HEK293T (cell line): ENCODE measurements at places on chromosomes 11 and 22.

DNA sequence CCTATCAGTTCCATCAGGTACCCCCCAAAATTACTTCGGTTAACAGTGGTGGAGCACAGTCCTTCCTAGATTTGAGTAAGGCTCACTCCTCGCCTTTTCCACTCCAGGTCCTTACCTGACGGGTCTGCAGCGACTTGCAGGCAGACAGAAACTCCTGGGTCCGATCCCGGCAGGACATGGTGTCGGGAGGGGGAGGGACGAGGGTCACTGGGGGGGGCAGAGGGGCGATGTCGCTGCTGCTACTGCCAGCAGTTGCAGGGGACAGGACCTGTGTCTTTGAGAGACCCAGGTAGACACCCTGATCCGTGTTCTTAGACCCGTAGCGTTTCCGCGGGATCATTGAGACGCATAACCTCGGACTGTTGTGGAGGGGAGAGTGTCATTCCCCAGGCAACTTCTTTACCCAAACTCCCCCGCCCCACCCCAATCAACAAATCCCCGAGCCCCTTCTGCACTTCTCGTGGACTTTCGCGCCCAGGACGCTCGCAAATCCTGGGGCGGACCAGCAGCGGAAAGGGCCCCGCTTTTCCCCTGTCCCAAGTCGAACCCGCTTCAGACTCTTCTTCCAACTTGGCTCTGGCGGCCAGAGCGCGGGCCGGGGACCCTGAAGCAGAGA, 839 bp downstream of the STX5 start:
- DNase-seq = peak; percentile 50

DNA sequence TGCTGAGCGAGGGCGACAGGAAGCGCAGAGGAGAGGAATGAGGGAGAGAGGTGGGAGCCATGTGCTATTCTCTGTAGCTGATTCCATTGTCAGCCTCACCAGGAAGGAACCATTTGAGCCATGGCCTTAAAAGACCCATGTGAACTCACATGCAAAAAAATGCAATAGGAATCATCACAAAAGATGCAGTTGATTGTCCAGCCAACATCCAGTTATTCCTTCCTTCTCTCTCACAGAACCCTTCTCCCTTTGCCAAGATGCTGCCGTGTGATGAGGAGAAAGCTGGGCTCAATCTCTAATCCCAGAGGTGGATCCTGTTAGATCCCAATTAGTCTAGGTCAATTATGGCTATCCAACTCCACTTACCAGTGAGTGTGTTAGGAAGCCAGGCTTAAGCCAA, 58.2 kb upstream of the RRAS2 start:
- no peak for DNase-seq

DNA sequence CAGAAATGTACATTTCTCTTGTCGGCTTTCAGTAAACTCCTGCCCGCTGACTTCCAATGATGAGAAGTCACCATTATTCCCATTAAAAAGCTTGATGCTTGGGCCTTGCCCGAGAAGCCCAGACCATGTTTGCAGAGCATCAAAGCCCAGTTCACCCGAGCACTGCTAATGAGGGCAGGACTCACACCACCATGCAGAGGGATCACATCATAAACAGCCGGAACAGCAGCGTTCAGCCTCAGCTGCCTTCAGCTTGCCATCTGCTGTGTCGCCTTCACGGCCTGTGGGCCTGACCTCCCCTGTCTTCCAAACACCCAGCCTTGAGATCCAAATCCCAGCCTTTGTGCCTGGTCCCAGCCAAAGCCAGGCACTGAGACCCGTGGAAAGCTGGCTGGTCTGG, 105.4 kb upstream of the CSNK2A3 start:
- DNase-seq = no peak

GRCh38 chr11:130436171-130436570, 7.8 kb upstream of the ADAMTS8 start:
- DNase-seq = no peak

- no peak for DNase-seq
These were observed 55.1 kb downstream of the KIAA1671 start for GRCh38 chr22:25007444-25008106.

DNA sequence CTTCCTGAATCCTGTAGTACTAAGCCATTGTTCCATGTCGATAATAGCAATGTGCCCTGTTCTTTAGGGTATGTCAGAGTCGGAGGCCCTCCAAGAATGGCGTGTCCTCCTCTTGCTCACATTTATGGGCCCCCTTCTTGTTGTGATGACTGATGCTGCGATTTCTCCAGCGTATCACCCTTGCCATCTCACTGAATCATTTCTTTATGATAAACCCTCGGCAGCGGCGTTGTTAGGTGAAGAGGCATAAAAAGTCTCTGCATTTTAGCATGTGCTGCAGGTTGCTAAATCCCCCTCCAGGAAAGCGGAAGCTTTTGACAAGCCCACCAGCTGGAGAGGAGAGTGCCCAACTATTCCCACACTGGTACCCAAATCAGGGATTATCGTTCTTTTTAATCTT, 1045.3 kb downstream of the BRD1 start:
- DNase-seq = no peak

GRCh38 chr11:77400775-77401449, 73.0 kb downstream of the PAK1 start:
- no peak for DNase-seq

DNA sequence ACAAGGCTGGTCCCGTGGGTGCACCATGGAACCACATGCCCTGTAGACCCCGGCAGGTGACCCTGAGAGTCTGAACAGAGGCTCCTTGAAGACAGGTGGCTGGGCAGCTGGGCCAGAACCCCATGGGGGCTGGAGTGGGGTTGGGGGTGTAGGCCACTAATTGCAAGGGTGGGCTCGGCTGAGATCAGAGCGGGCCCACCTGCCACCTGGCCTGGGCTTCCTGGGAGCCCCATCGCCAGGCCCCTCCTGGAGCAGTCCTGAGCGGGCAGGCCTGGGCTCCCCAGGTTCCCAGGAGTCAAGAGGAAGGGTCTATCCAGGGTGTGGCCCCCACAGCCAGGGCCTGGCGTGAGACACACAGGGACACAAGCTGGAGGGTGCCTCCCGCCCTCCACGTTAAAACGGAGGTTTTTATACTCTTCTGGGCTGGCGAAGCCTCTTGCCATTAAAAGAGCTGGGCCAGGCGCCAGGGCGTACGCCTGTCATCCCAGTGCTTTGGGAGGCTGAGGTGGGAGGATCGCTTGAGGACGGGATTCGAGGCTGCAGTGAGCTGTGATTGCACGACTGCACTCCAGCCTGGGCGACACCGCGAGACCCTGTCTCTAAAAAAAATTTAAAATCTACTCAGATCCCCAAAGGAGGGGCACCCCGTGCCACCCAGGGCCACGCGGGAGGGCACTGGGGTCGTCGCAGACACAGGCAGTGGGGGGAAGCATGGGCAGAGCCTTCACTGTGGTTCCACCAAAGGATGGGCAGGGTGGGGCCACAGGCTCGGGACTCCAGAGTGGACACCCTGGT, 4.8 kb upstream of the TRABD start:
- DNase-seq = no peak

GRCh38 chr11:40987776-40988435, 471.5 kb downstream of the LRRC4C start:
- no peak for DNase-seq

DNA sequence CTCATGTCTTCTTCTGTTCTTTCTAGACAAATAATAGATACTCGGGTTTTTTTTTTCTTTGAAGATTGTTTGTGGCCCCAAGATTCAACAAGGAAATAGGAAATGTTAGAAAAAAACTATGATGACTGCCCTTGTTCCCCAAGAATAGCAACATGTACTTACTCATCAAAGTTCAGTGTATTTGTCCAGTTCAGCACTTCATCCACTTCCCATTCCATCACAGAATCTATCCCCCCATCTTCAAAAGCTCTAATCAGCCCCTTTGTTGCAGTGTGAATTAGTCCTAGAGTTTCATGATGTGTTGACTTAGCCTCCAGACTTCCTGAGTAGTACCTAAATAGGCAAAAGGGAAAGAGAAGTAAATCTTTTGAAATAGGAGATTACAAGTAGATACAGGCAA, 74.3 kb downstream of the C11orf65 start:
- no peak for DNase-seq

DNA sequence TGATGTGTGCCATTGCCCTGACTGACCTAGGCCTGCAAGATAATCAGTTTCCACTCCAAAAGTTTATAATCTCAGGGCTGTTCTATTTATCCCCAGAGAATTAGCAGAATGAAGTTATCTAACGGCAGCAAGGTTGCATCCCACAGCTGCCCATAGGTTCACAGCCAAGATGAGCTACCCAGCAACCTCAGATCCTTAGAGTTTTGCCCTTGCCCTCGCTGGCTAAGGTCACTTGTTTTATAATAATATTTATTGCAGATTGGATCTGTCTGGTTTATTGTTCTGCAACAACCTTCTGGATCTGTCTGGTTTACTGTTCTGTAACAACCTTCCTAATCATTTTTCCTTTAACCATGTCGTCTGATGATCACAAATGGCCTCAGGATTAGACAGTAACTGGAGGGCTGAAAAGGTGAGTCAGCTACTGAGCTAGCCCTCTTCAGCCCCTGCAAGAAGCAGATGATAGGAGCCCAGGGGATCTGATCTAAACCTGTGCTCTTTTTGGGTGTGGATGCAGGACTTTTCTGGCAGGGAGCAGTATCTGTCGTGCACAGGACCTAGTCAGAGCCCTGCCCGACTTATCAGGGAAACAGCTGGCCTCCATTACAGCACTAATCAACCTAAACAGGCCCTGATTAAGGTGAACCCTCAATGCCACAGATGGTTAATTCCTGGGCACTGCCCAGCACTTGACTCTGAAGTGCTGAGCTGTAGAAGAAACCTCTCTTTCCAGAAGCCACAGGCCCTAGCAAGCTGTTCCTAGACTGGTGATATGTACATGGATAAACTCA, 642.9 kb upstream of the KIRREL3 start:
- no peak for DNase-seq

DNA sequence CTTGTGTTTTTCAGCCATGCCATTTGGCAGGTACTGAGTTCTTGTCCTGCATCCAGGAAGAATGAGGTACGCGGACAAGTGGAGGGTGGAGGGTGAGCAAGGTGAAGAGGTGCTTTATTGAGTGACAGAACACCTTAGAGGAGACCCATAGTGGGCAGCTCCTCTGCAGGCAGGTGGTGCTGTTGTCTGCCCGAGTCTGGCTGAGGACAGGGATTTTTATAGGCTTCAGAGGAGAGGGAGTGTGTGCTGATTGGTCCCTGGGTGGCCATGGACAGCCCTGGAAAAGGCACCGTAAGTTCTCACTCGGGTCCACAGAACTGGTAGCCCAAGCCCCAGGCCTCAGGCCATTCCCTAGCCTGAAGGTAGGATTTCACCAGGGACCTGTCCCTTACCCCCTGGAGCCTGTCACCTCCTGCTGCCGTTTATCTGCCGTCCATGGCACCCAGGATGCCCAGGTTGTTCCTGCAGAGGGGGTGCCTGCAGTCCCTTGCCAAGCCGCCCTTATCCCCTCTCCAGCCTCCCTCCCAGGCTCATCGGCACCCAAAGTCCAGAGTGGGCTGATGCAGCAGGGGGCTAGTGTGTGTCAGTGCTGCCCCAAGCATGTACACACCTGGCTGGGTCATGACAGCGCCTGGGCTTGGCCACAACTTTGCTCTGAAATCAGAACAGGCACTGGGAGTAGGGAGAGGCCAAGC, 213.6 kb downstream of the LRRC4C start:
- no peak for DNase-seq

- no peak for DNase-seq
These were observed 70.3 kb downstream of the KIRREL3 start for GRCh38 chr11:126930091-126930841.

- DNase-seq = no peak
These were observed 30.2 kb downstream of the HTR3B start for GRCh38 chr11:113934761-113935160.

GRCh38 chr11:96390488-96390792, 627 bp downstream of the JRKL start:
- peak; percentile 10 for DNase-seq

DNA sequence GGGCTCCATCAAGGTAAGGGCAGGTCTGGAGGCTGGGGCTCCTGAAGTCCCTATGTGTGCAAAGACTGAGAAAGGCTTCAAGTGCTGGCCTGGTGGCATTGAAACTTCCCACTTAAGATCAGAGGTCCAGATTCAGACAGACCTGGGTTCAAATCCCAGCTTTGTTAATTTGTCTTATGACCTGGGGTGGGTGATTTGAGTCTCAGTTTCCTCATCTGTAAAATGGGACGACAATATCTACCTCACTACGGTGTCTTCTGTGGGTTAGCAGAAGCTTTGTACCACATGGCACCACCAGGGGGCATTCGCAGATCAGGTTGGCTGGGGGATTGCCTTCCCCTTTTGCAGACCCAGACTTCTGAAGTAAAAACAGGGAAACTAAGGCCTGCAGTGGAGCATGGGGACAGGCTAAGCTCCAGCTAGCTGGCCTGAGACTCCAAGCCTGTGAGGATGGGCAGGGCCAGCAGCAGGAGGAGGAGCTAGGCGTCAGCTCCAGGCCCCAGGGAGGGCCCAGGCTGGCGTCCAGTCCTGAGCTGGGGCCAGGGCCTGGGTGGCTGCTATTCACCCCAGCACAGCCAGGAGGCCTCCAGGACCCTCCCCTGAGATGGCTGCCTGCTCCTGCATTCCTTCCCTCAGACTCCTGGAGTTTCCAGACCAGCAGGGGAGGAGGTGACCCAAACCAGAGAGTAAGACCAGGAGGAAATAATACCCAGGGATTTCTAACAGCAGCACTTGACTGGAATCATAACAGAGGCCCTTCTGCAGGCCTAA, 1.5 kb downstream of the CASTOR1 start:
- DNase-seq = peak; percentile 76

GRCh38 chr22:46259374-46259773, 3.8 kb downstream of the PKDREJ start:
- no peak for DNase-seq

GRCh38 chr11:68766786-68767185, 15.5 kb upstream of the TESMIN start:
- DNase-seq = no peak

DNA sequence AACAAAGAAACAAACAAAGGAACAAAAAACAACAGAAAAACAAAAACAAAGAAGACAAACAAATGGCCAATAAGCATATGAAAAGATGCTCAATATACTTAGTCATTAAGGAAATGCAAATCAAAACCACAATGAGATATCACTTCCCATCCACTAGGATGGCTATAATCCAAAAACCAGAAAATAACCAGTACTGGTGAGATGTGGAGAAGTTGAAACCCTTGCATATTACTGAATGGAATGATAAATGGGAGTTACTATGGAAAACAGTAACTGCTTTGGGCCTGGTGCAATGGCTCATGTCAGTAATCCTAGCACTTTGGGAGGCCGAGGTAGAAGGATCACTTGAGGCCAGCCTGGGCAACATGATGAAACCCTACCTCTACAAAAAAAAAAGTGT, 44.9 kb upstream of the RBFOX2 start:
- no peak for DNase-seq

- no peak for DNase-seq
These were observed 4.9 kb upstream of the PTS start for GRCh38 chr11:112221274-112221835.

GRCh38 chr11:36306888-36307287, 10.8 kb downstream of the PRR5L start:
- DNase-seq = no peak

- no peak for DNase-seq
These were observed 15.4 kb upstream of the ST14 start for GRCh38 chr11:130144141-130144540.
